HL-60 (cell line): ENCODE measurements at places on chromosomes 12 and 14.

DNA sequence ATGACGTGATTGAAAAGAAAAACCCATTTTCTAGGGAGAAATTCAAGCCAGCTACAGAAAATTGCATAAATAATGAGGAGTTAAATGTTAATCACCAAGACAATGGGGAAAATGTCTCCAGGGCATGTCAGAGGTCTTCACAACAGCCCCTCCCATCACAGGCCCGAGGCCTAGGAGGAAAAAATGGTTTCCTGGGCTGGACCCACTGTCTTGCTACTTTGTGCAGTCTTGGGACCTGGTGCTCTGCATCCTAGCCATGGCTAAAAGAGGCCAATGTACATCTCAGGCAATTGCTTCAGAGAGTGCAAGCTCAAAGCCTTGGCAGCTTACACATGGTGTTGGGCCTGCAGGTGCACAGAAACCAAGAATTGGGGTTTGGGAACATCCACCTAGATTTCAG, 65.3 kb downstream of the TUNAR start:
- no peak for DNase-seq

DNA sequence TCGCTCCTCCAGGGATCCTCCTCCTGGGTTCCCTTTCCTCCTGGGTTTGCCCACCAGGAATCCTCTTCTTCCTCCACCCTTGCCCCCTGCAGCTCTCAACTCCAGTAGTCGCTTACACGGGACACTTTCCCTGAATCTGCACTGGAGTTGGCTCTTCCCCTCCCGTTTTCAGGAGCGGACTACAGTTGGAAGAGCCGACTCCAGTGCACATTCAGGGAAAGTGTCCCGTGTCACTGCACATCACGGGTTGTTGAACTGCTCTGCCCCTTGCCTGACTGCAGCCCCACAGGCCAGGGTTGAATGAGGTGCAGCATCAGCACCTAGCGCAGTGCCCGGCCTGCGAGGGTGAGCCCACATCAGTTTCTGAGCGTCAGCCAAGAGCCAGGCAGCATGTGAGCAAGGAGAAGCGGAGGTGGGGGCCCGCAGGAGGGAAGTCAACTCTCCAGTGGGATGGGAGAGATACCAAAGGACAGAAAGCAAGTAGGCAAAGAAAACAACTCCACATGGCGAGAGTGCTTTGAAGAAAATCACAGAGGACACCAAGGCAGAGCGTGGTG, 13.1 kb downstream of the RAPGEF3 start:
- no peak for DNase-seq

DNA sequence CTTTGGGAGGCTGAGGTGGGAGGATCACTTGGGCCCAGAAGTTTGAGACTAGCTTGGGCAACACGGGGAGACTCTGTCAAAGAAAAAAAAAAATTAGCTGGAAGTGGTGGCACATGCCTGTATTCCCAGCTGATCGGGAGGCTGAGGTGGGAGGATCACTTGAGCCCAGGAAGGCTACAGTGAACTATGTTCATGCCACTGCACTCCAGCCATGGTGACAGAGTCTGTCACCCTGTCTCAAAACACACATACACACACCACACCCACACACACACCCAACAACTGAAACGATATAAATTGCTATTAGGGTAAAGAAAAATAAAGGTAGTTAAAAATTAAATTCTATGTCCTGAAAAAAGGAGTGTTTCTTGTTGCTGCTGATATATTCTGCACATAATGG, 7.9 kb downstream of the PPP1R12A start:
- DNase-seq: no peak

DNA sequence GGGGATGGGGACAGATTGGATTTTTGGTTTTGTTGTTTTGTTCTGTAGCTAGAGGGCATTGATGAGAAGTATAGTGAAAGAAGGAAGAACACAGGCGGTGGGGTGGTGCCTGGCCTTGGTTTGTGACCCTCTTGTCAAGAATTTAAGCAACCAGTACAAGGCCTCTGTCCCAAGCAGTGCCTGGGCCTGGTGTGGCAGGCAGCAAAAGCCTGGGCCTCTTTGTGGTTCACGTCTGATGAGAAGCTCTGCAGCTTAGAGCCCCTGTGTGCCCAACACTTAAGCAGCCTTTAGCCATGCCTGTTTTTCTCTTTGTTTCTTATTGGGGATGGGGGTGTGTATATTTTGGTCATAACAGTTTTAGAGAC, 98.0 kb downstream of the PPP2R5C start:
- DNase-seq: no peak

DNA sequence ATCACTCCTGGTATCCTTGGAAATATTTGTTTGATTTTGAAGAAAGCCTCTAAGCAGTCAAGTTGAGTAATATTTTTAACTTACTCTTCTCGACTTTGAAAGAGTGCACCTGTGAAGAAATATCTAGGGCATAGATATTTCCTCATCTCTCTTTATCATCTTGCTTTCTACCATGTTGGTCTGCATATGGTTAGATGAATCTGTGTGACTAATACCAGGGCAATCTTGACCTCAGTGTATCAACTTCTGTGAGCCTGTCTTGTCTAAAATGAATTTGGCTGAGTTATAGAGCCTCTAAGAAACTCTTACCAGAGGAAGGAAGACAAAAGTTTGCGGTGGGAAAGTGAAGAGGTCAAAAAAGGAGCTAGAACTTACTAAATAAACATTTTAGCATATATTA, 68.4 kb downstream of the SYT1 start:
- DNase-seq: no peak

DNA sequence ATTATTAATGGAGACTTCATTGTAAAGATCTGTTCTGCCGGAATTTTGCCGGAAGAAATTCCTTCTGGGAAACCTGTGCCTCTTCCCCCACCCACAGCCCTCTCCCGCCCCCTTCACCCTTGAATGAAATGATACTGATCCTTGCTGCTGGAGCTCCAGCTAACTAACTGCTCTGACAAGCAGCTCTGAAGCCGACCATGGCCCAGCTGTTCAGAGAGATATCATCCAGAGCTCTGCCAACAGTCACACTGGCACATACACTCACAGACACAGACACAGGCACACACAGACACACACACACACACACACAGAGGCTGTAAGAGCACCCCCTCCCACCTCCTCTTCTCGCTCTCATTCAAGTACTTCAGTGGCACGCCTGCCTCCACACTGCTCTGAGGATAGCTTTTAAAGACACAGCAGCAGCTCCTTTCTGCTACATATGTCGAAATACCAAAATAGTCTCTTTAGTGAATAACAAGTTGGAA, 88.6 kb downstream of the R3HDM2 start:
- DNase-seq: no peak

- DNase-seq: no peak
Measured at GRCh38 chr12:48866052-48866711, 512 bp upstream of the RND1 start.

DNA sequence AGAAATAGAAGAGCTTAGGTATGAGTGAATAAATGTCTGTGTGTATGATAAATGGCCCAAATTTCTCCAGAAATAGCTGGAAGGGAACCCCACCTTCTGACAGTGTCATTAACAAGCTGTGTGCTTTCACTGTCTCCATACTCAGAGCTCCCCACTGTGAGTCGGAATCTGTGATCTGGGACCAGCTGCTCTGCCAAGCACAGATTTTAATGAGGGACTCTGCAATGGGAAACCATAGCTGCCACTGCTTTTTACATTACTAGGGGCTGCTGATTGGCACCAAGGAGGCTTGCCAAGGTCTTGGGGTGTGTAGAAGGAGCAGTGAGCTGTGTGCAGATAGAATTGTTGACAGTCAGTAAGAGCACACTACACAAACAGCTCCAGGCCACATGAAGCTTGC, 244.2 kb upstream of the CCDC196 start:
- DNase-seq: no peak

DNA sequence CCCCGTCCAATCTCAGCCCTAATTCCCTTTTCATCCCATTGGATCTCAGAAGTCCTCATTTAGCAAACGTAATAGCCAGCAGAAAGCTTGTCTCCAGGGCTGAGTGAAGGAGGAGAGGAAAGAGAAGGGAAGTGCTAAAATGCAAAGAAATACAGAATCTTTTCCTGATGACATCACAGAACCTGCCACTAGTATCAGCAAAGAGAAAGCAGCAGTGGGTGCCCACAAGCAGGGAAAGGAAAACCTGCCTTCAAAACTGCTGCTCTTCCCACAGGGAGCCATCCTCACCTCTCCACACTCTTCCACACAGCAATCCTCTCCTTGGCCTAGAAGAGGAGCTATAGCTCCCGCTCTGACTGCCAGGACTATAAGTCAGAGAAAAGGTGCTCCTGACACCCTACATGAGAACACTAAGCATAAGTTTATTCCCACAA, 11.3 kb downstream of the MED13L start:
- no peak for DNase-seq

DNA sequence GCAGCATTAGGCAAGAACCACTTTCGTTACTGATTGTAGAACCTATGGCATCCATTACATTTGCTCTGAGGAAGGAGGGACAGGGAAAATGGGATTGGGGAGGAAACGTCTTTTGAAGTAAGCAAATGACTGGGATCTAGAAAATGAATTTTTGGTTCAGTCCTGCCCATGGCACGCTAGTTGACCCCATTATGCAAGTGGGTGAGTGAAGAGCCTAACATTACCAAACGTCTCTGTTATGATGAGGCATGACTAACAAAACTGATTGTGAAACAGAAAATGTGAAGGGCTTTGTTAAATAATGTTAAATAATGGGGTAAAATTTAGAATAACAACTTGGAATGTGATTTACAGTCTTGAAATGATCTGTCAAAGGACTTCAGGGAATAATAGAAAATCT, 38.9 kb downstream of the CPSF2 start:
- peak; percentile 7 for DNase-seq

DNA sequence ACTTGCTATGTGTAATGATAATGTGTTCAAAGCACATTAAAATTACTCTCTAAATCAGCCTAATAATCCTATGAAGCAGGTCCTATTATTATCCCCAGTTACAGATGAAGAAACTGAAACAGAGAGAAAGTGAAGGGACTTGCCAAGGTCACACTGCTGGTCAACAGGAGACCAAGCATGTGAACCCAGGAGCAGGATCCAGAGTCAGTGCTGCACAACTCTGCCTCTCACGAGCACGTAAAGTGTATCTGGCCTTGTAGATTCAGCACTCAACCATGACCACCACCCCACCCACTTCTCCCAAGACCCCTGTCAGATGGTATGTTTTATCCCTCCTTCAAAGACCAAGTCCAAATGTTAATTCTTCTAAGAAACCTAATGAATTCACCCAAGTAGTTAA, 100.7 kb downstream of the TTC7B start:
- DNase-seq: no peak

DNA sequence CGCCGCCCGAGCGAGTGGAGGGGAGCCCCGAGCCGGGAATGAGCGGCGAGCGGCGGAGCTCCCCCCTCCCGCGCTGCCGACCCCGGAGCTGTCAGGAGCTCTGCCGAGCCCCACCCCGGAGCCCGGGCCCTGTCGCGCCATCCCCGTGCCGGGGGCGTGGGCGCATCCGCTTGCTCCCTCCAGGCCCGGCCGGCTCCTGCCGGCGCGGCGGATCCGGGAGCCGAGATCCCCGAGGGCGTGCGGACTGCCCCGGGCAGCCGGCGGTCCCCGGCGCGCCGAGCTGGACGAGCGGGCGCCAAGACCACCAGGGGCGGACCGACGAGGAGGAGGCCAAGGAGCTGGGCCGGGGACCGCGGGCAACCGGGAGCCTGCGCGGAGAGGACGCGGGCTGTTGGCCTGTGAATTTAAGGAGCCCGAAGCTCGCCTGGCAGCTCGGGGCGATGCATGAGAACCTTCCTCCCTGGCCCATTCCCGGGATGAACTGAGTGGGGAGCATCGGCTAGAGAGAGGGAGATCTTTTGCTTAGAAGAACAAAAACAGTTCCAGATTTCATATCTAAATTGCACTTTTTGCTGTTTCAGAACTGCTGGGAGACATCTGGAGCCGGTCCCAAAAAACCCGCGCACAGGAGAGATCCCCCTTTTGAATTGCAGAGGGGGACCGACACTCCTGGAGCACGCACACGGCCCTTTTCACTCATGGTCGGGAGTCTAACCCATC, 2.0 kb downstream of the PTHLH start:
- no peak for DNase-seq

DNA sequence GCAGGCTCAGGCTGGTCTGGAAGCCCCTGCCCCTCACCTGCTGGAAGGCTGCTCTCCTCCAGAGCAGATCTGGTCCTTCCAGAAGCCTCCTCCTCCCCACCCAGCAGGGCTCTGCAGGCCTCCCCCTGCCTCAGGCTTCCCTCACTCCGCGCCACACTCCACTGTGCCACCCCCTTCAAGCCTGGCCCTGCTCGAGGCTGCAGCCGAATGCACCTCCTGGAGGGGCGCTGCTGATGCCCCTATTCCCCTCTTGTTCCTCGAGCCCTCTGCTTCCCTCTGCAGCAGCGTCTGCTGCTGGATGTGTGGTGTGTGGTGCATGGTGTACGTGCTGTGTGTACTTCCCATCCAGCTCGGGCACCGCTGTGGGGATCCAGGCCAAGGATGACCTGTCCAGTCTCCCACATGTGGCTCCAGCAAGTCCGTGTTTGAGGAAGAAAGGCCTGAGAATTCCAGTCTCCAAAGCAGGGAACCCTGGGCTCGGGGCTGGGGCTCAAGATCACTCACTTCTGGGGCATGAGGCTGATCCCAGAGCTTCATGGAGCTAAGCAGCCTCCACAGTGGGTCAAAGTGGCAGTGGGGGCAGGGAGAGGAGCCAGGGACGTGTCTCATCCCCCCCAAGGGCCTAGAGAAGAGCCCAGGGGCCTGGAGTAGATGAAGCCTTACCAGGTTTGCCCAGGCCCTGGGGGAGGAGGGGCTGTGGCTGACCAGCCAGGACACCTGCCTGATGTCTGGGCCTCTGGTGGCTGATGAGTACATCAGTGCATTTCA, 136.0 kb upstream of the C14orf180 start:
- no peak for DNase-seq

DNA sequence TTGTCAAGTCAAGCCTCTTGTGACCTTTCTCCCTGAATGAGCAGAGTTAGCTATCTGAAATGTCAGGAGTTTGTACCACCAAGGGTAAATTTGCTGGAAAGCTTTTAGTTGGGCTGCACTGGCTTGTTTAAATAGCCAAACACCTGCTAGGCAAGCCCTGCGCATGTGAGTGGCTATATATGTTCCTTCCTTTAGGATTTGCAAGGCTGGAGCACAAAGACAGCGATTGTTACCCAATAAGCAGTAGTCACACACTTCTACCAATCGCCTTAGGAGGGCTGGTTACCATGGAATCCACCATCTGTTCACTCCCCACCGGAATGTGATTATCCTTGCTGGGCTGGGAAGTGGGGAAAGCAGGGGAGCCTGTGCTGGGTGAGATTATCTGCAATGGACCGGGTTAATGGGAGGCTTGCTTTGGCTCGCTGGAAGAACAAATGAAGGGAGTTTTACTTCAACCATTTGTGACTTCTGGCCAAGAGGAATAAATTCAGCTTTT, 102.5 kb downstream of the FGD4 start:
- DNase-seq: no peak

GRCh38 chr12:442235-442884, 17.4 kb upstream of the B4GALNT3 start:
- DNase-seq: no peak

DNA sequence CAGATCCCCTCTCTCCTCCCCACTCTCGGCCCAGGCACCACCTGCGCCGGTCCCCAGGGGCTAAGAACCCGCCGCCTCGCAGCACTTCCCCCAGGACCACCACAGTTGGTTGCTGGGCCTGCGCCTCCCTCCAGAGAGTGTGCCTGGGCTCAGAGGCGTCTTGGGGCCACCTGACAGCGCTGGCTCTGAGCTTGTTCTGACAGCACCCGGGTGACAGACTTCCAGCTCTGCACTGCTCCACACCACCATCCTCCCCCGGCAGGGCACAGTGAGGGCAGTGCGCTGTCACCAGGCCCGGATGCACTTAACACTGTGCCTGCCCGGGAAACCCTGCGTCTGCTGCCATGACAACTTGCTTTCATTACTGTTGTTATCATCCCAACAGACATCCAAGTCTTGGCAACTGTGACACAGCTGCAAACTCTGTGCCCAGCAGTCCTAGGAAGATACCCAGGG, 6.6 kb downstream of the BRF1 start:
- peak; percentile 21 for DNase-seq

GRCh38 chr12:89709995-89710872, 1.6 kb upstream of the ATP2B1 start:
- no peak for DNase-seq
